ENCODE measurements at places on chromosomes 5 and 9.

GRCh38 chr9:111431684-111432083, 52.5 kb downstream of the ECPAS start:
- no peak for DNase-seq

DNA sequence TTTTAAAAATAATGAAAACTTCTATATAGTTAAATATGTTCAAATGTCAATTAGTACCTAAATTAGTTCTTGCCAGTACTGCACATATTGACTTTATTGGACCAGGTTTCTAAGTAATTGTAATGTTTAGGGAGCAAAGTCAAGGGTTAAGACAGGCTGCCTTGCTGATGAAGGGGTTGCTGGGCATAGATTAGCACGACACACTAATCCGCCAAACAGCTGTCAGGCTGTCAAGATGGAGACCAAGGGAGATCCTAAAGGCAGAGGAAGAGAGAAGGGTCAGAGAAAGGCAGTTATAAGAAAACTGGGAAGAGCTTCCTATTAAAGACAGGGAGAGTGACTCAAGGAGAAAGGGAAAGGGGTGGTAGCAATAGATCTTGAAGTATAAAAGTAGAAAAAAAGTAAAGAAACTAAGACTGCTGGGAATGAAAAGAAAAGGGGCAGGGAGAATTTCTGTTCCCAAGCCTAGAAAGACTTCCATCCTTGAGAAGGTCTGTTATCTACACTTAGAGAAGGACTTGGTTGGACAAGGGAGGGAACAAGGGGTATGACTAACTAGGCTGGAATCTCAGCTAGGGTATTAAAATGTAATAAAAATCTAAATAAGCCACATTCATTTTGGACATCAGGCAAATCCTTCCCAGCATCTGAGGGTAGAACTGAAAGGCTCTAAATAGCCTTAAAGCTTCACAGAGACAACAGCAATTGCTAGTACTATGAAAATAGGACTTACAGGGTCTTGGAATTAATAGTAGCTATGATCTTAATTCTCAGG, 188.7 kb downstream of the FBXL17 start:
- peak; percentile 6 for DNase-seq

- DNase-seq: no peak
Measured at GRCh38 chr5:124342986-124343385, 403.5 kb downstream of the ZNF608 start.

DNA sequence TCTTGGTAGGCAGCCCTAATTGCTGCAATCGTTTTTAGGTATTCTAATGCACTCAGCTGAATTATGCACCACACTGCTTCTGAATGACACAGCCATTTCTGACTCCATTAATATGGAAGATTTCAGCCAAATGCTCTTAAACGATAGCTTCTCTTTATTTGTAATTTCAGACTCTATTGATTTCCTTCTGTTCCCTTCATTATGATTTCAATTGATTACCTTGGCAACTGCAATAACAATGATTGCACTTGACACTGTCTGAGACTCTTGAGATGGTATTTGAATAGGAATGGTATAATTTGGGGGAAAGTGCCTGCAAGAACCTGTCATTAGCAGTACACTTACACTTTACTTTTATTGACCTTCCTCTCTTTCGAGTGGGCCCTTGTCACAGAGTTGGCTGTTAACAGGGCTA, 296.1 kb upstream of the DMAC1 start:
- DNase-seq: no peak

DNA sequence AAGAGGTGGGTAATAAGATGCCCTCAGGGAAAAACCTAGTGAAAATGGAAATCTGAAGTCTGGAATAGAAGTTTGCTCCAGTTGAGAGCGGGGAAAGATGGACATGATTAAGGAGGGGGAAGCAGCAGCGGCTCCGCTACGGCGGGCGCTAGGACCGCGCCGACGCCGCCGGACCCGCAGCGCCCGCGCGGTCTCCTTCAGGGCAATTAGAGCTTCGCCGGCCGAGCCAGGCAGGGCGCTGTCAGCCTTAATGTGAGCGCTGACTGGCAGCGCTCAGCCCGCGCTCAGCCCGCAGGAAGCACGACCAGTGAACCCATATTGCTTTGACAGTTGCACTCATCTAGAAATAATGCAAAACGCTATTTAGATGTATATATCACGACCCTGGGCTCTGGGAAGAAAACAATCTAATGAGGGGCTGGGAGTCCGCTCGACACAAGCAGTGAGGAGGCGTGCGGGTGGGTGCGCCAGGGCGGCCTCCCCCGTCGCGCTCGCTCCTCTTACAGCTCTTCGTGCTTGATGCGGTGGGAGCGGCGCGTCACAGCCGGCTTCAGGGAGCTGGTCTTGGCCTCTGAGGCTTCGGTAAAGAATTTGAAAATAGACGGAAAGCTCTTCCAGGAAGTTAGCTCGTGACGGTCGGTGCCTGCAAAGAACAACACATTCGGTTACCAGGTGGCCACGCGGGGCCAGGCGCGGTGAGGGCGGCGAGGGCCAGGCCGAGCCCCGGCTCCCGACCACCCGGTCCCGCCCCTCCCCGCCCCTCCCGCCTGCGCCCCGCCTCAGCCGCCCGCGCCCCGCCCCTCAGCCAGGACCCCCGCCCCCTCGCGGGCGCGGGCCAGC, 37.7 kb downstream of the NR2F1 start:
- DNase-seq: no peak

DNA sequence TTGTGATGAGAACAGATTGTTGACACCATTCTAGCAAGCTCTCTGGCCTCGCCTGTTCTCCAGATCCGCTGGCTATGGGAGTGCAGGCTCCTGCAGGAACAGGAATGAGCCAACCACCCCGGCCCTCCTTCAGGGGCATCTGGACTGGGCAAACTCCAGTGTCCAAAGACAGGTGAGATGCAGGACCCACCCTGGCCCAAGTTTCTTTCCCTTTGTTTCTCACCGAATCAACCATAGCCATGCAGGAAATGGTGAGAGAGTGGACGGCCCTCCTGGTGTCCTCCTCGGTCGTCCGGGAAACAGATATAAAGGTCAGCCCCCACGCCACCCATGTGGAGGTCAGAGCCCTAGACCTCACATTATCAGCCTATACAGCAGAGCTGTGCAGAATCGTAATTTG, 108.6 kb upstream of the IRX2 start:
- DNase-seq: no peak

- no peak for DNase-seq
Measured at GRCh38 chr9:72292874-72293607, 72.0 kb downstream of the ZFAND5 start.

GRCh38 chr9:123725389-123725788, 204.5 kb downstream of the DENND1A start:
- DNase-seq: no peak

GRCh38 chr9:118734696-118735095, 634.5 kb downstream of the BRINP1 start:
- DNase-seq: no peak

DNA sequence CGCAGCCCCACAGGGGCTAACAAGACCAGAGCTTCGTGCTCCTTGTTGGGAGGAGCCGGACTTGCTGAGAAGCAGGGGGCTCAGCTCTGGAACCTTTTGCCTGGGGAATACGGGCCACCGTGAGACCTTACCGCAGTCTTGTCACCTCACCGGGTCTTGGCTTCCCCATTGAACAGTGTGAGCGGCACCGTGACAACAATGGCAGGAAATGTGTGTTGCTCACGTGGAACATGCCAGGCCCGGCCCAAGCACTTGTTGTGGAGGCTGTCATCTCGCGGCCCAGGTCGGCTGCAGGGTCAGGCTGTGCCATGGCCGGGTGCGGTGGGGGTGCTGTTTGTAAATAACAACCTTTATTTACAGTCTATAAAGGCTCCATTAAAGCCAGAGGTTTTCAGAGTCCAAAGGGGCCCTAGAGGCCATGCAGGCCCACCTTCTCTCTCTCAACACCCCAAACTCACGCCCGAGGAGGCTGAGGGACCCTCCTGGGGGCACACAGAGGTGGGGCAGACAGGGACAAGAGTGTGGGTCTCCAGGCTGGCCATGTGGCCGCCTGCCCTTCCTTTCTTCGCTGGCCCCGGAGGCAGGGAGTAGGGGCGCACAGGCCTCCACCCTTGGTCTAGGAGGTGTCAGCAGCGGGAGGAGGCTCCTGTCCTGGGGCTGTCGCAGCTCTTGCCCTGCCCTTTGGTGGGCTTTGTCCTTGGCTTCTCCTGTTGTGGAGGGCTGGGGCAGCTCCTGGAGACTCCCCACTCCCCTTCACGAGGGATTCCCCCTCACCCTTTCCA, 79.7 kb downstream of the TSPAN17 start:
- DNase-seq: no peak

DNA sequence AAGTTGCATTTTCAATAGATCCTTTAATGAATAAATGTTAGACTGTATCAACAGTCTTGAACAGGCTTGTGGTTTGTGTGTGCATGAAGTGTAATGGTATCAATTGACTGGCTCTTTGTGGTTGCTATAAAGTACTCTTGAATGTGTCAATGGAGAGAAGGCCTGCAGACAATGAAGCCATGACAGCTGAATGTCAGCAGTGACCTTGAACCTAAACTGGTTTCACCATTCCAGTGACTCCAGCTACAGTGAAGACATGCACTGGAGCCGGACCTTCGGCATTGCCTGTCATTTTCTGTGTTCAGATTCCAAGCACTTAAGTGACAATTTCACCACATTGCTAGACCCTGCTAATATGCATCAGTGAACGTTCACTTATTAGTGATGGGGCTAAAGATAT, 276.0 kb upstream of the TMEM161B start:
- no peak for DNase-seq

DNA sequence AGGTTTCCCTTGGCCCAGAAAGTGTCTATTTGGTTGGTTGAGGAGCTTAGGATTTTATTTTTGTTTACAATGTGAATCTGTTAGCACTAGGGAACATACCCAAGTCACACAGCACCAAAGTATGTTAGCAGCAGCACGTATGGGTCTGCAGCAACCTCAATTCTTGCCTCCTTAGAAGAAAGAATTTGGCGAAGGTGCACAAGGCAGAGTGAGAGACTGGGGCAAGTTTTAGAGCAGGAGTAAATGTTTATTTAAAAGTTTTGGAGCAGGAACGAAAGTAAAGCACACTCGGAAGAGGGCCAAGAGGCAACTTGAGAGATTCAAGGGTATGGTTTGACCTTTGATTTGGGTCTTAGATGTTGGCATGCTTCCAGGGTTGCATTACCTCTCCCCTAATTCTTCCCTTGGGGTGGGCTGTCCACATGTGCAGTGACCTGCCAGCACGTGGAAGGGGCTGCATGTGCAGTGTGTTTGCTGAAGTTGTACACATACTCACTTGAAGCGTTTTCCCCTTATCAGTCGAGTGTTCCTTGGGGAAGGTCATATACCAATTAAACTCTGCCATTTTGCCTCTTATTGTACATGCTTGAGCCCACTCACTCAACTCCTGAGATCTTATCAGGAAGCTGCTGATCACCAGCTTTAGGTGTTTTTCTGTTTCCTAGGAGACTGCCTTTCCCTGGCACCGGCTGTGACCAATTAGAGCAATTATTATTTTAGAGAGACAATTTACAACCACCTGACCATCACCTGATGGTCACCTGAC, 64.9 kb upstream of the SHC3 start:
- DNase-seq: no peak
